Aorta (tissue), 5 donors: ENCODE measurements at places on chromosomes 5 and 9. TPM values are rescaled to one million over a fixed set of nuclear protein-coding genes. Genes with fewer than 3 reads are reported as not detected.

The SYK gene
- 11.5 TPM for polyA plus RNA-seq

The ADCY2 gene
- polyA plus RNA-seq, result 6.4 TPM

The DAB2IP gene
- polyA plus RNA-seq, result 12.0 TPM

The PCDHA4 gene
- 0.05 TPM for polyA plus RNA-seq

DNA sequence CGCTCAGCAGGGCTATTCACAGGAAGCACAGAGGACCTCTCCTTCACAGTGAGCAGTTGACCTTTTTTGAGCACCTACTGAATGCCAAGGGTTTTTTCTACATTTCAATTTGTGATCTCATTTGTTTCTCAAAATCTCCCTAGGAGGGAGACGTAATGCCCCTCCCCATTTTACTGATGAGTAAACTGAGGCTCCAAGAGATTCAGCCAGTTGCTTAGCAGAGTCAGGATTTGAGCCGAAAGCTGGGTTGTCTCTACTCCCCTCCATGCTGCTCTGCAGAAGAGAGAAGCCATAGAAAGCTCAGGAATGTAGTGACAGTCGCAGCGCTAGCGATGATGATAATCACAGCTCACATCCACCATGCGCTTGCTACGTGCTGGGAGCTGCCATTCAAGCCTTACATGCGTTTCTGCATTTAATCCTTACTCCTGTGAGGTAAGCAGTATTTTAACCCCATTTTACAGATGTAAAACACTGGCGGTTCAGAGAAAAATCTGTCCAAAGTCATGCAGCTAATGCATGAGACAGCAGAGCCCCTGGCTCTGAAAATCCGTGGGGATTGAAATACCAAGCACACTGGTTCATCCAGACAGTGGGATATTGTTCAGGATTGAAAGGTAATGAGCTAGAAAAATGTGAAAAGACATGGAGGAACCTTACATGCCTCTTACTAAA, 33.8 kb downstream of the ERGIC1 start:
- no peak overlapping the region for H3K4me3 ChIP-seq
- peaks cover 4% of the 10 kb centered on the region for H3K4me1 ChIP-seq
- H3K36me3 ChIP-seq, result peaks cover 1% of the 10 kb centered on the region
- peak overlapping the region; percentile 91 for H3K27ac ChIP-seq
- no peaks in the 10 kb centered on the region for H3K27me3 ChIP-seq

DNA sequence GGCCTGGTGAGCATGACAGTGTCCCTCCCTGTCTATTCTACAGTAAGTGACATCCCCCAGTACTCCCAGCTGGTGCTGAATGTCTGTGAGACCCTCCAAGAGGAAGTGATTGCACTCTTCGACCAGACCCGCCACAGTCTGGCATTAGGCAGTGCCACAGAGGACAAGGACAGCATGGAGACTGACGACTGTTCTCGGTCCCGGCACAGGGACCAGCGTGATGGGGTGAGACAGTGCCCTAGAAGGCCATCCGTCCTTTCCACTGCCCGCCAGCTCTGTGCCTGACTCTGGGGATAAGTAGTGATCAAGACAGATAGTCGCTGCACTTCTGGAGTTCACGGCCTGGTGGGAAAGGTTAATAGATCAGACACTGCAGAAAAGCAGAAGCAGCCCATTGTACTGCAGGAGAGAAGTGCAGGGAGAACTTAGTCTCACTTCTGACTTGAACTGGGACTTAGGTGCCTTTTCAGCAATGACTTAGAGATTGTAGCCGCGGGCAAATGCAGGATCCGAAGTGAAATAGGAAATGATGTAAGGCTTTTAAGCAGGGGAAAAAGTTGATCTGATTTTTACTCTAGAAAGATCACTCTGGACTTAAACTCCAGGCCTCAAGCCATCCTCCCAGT, 28.4 kb downstream of the SH3GLB2 start:
- H3K4me3 ChIP-seq, result no peak overlapping the region
- H3K27me3 ChIP-seq, result no peaks in the 10 kb centered on the region
- H3K36me3 ChIP-seq, result peaks cover 3% of the 10 kb centered on the region
- DNase-seq, result peak; percentile 61
- H3K27ac ChIP-seq, result no peak overlapping the region

DNA sequence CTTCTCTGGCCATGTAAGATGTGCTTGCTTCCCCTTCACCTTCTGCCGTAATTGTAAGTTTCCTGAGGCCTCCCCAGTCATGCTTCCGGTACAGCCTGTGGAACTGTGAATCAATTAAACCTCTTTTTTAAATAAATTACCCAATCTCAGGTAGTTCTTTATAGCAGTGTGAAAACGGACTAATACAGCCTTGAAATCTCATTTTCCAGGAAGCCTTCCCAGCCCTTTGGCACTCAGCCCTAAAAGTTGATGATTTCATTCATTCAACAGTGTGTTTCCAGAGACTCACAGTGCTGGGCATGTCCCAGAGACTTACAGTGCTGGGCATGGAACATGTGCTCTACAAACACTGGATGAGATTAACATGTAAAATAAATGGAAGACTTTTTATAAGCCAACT, 135.8 kb downstream of the DCP2 start:
- H3K27me3 ChIP-seq, result no peaks in the 10 kb centered on the region
- no peak overlapping the region for H3K27ac ChIP-seq
- no peaks in the 10 kb centered on the region for H3K4me1 ChIP-seq
- DNase-seq, result no peak
